ENCODE measurements at places on chromosomes 1 and 21.

- DNase-seq = no peak
Measured at GRCh38 chr1:179337288-179337687, 28.5 kb upstream of the AXDND1 start.

DNA sequence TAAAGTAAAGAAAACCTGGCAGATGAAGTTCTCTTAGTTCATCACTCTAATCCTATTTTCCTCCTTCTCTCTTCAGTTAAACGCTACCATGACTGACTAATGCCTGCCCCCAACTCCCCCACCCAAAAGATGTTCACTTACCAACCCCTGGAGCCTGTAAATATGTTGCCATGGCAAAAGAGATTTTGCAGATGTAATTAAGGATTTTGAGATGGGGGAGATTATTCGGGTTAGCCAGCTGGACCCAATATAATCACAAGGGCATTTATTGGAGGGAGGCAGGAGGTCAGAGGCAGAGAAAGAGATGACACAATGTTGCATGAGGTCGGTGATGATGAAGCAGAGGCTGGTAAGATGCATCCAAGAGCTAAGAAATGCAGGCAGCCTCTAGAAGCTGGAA is 69.3 kb upstream of the PPP2R5A start:
- DNase-seq = no peak

DNA sequence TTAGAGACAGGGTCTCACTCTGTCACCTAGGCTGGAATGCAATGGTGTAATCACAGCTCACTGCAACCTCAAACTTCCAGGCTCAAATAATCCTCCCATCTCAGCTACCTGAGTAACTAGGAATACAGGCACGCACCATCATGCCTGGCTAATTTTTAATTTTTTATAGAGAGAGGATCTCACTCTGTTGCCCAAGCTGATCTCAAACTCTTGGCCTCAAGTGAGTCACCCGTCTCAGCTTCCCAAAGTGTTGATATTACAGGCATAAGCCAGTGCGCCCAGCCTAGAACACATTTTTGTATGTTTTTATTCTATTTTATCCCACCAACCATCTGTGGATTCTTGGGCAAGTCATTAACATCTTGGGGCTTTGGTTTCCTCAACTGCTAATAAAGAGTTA is 100.5 kb downstream of the AK5 start:
- DNase-seq = no peak

DNA sequence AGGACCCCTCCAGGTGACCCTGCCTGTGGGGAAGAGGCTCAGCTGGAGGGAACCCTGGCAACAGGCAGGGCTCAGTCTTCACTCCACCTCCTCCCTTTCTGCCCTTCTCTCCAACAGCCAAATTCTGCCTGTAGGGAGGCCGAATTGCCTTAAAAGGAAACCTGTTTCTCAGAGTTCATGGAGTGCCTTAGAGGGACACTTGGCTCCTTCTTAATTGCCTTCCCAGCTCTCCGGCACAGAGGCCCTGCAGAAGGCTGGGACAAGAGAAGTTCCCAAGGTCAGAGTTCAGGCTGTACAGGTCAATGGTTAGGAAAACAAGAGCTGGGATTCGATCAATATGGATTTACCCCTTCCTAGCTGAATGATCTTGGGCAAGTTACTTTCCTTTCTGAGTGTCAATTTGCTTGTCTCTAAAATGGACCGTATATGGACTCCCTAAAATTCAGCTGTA is 6.2 kb downstream of the CSRP1 start:
- no peak for DNase-seq

GRCh38 chr1:163395790-163396189 is 74.0 kb downstream of the NUF2 start:
- no peak for DNase-seq

GRCh38 chr1:212207822-212208520 is 77.2 kb upstream of the PPP2R5A start:
- no peak for DNase-seq

DNA sequence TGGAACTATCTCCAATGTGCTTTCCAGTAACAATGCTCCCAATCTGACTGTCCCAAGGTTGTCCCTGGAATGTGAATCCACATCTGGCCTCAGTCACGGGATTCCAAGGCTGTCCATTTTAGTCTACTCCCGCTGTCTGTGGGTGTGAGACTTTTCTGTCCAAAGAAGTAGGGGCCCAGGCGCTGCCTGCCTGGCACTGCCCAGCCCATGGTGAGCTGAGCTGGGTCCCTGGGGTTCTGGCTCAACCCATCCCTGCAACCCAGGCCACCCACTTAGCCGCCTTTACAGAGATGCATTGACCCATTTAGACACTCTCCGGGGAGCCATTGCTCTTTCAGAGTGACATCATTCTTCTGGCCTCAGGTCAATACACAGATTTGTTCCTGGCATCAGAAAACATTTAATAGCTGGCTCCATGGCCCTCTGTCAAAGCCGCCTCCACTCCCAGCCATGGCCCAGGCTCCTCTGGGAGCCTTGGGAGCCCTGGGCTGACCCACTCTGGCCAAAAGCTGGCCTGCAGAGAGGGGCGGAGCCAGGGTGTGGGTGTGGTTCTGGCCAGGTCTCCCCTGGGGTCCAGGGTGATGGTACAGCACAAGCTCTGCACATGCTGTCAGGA is 47.2 kb upstream of the PAX7 start:
- DNase-seq = no peak

- DNase-seq = no peak
Measured at GRCh38 chr21:45041984-45042663, 32.3 kb upstream of the ADARB1 start.

DNA sequence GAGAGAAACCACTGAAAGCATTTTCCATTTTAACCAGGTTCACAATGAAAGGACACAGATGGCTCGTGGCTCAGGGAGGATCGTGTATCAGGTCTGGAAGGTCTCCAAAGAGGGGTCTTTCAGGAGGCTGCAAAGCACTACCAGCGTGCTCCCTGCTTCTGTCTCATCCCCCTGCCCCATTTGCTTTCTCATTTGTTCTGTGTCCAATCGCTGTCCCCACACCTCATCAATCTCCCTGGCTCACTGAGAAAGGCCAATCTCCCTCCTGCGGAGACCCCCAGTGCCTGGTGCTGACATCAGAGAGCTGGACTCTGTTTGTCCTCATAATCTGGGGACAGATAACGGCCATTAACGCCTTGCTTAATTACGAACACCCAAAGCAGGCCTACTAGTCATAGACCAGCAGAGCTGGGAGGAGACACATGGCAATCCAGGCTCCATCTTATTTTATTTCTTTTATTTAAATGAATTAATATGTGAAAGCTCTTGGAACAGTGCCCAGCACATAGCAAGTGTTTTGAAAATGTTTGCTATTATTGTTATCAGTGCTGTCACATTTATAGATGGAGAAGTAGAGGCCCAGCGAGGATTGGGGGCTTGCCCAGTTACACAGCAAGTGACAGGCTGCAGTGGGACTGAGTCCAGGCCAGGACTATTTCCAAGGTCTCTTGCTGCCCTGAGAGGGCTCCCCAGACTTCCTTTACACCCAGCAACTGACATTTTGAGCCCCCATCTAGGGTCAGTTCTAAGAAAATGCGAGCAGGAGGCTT is 341.0 kb upstream of the USP24 start:
- DNase-seq = no peak
